Thoracic aorta (tissue), 2 donors: ENCODE measurements at places on chromosomes 1 and 21.

DNA sequence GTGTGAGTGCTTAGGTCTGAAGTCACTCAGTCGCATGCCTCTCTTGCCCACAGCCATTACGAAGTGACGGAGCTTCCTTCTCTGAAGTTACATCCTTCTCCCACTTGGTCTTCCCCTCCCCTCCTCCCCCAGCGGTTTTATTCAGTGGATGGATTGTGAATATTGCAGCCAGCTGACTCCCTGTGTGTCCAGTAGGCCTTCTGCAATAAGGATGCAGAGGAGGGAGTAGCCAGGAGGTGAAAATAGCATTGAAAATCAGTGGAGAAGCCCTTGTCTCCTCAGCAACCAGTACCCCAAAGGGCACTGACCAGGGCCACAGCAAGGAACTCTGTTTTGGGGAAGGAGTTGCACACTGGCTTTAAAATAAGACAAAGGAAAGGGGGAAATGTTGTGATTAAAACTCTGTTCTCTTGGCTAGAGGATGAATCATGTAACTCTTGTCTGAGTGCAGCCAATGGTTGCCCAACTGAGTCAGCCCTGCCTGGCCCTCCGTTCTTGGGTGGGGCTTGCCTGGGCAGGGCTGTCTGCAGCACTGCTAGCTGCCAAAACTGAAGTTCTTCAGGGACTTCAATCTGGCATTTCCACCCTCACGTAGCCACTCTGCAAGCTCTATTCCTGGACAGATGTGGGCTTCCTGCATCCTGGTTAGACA, 4.3 kb downstream of the S100A10 start:
- no peak for DNase-seq
- H3K27ac ChIP-seq, result peak overlapping the region; percentile 62
- peaks cover 15% of the 10 kb centered on the region for H3K36me3 ChIP-seq

DNA sequence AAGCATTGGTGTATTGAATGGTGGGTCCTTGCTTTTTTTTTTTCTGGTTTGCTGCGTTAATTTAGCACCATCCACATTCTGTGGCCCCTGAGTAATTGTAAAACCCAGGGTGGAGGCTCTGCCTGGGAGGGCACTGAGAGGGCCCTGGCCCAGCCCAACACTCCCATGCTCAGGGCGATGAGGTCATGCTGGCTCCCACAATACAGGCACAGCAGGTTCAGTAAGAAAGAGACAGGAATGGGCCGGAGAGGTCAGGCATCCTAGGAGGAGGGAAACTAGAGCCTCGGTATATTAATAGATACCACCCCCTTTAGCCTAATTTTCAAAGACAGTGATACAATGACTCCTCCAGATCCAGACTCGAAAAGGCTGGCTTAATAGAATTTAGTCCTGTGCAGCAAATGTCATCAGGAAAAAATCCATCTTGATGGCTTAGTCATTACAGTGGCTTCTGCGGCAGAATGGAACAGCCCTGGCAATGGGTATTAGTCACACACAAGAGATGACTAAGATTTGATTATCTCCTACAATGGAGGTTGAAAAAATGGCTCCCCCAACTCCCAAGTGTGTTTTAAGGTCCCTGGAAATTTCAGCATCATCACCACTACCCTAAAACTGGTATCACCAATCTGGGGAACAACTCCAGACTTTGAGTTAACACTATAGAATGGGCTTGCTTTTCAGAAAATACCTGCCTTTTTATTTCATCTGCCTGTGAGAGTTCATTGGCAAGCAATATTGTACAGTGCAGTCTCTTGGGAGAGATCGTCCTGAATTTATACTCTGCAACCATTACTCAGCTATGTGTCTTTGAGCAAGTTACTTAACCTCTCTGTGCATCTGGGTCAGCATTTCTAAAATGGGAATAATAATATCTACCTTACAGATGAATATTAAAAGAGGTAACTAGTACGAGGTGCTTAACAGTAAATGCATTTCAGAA, 43.9 kb upstream of the LYST start:
- peak overlapping the region; percentile 21 for H3K4me3 ChIP-seq
- H3K27me3 ChIP-seq, result no peaks in the 10 kb centered on the region
- H3K36me3 ChIP-seq, result no peaks in the 10 kb centered on the region
- peaks cover 25% of the 10 kb centered on the region for H3K4me1 ChIP-seq

- DNase-seq, result no peak
- no peaks in the 10 kb centered on the region for H3K27me3 ChIP-seq
- H3K4me1 ChIP-seq, result peaks cover 13% of the 10 kb centered on the region
- H3K36me3 ChIP-seq, result no peaks in the 10 kb centered on the region
- no peak overlapping the region for H3K4me3 ChIP-seq
Observed at GRCh38 chr1:54227891-54228310, 27.9 kb downstream of the MRPL37 start.

DNA sequence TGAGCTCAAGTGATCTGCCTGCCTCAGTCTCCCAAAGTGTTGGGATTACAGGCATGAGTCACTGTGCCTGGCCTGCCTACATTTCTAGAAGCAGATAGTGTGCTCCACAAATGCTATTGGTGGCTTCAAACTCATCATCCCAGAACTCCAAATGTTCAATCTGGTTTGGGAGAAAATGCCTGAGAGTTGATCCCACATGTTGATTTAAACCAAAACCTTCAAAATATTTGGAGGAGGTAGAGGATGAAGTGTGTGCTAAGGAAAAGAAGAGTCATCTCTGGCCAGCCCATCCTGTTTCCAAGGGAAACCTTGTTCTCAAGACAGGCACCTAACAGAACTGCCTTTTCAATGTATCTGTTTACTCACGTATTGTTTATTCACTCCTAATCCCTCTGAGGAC, 55.4 kb upstream of the GRHL3 start:
- H3K4me3 ChIP-seq, result no peak overlapping the region
- no peak for DNase-seq
- H3K4me1 ChIP-seq, result no peaks in the 10 kb centered on the region
- H3K36me3 ChIP-seq, result no peaks in the 10 kb centered on the region
- H3K27me3 ChIP-seq, result no peaks in the 10 kb centered on the region

DNA sequence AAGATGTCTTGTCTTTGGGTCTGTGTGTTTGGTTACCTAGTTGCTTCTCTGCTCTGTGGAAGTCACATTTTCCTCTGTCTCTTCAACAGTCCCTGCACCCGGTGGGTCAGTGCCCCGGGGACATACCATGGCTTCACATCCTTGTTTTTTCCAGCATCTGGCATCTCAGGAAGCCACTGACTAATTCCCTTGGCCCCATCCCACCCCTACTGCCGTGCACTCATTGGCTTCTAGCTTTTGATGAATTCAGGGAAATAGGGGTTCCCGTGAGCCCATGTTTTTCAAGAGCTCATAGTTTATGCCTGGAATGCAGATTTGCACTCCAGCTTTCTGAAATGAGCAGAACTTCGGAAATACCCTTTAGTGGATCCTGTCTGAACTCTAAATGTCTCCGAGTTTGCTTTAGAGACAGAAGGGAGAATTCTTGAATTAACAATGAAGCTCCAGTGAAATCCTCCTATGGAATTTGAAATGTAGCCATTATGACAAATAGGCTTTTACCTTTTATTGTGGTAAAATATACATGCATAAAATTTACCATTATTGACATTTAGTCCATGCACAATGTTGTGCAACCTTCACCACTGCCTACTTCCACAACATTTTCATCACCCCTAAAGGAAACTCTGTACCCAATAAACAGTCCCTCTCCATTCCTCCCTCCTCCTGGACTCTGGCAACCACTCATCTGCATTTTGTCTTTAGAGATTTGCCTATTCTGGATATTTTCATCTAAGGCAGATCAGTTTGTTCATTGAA, 67.5 kb downstream of the CLIC6 start:
- no peaks in the 10 kb centered on the region for H3K36me3 ChIP-seq
- H3K27ac ChIP-seq, result no peak overlapping the region
- H3K4me1 ChIP-seq, result no peaks in the 10 kb centered on the region
- no peaks in the 10 kb centered on the region for H3K27me3 ChIP-seq

- H3K36me3 ChIP-seq, result no peaks in the 10 kb centered on the region
- H3K27ac ChIP-seq, result no peak overlapping the region
- no peak for DNase-seq
- H3K4me1 ChIP-seq, result peaks cover 20% of the 10 kb centered on the region
- no peak overlapping the region for H3K4me3 ChIP-seq
Observed at GRCh38 chr1:64516301-64516700, 46.4 kb downstream of the CACHD1 start.

GRCh38 chr1:97721221-97721620, 199.6 kb downstream of the DPYD start:
- H3K27me3 ChIP-seq, result no peaks in the 10 kb centered on the region
- H3K36me3 ChIP-seq, result no peaks in the 10 kb centered on the region
- no peak overlapping the region for H3K27ac ChIP-seq
- peaks cover 12% of the 10 kb centered on the region for H3K4me1 ChIP-seq

- DNase-seq, result no peak
- H3K4me3 ChIP-seq, result no peak overlapping the region
- H3K27ac ChIP-seq, result no peak overlapping the region
Observed at GRCh38 chr1:85149805-85150204, 51.0 kb downstream of the SYDE2 start.

GRCh38 chr1:26300578-26301275, 5.7 kb downstream of the UBXN11 start:
- H3K27ac ChIP-seq, result no peak overlapping the region
- peaks cover 2% of the 10 kb centered on the region for H3K36me3 ChIP-seq
- no peak for DNase-seq

DNA sequence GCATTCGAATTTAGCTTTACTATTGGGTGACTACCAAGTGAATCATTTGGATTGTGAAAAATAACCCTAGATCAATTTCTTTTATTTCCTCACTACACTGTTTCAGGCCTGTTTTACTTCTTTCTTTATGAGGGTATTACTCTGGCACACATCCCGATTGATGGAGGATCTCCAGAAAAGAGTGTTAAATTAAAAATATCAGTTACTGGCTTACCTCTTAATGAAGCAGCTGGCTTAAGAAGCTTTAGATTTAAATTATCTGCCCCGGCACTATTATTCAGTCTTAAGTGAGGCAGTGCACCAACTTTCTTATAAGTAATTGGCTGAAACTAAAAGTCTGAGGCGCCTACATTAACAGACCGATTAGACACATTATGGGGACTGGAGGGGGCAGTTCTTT, 1097.4 kb downstream of the TTLL7 start:
- H3K36me3 ChIP-seq, result no peaks in the 10 kb centered on the region
- no peak overlapping the region for H3K27ac ChIP-seq
- H3K4me3 ChIP-seq, result no peak overlapping the region

DNA sequence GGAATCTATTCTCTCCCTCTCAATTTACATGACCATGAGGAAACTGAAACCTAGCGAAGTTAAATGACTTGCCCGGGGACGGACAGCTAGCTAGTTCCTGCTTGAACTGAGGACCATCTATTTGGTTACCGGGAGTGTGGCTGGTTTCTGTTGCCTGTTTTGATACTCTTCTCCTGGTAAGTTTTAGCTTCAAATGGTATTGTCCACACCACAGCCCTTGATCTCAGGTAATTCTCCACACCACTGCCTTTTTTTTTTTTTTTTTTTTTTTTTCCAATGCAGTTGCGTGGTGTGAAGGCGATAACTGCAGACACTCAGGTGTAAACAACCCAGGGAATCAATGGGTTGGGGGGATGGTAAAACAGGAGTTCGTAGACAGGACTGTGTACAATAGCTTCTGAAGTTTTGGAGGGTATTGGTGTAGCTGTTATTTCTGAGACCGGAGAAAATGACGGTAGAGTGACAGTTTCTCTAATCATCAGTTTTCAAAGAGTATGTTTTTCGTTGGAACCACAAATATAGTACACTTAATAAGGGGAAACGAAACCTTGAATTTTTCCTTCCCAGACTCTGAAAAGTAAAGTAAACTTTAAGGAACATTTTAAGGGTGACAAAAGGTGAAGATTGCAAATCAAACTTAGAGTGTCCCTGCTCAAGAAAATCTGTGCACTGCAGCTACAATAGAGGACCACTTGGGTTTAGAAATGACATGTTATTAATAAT, 125.3 kb upstream of the CACYBP start:
- H3K27ac ChIP-seq, result no peak overlapping the region
- H3K4me3 ChIP-seq, result peak overlapping the region; percentile 47
- no peaks in the 10 kb centered on the region for H3K36me3 ChIP-seq
- no peak for DNase-seq
- H3K4me1 ChIP-seq, result no peaks in the 10 kb centered on the region

DNA sequence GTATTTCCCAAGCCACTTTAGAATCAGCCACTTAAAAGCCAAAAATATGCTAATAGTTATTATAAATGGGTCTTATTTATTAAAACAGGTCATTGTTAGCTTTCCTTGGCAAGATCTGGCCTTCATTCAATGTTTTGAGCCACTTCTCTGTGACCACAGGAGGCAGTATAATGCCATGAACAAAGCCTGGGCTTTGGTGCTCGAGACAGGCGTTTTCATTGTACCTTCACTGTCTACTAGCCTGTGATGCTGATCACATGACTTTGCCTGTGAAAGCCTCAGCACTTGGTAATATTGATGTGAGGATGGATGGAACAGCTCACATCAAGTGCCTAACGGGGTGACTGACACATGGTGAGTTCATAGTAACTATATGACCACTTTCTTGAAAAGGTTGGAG, 217.0 kb downstream of the RWDD3 start:
- no peak overlapping the region for H3K4me3 ChIP-seq
- no peak overlapping the region for H3K27ac ChIP-seq
- no peak for DNase-seq

DNA sequence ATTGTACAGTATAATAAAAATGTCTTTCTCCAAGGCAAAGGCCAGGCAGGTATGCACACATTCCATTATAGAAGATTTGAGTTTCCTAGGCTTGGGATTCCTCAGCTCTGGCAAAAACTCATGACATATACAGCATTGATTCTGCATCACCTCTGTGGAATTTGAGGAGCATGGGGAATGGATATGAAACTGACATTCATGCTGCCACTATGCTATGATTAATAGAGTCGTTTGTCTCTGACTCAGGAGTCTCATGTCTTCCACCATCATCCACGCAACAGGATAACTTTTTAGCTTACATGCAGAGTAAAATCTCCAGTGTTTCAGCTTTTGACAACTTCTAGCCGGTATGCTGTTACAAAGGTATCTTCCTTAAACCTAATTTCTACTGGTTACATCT, 49.8 kb upstream of the ADORA3 start:
- H3K36me3 ChIP-seq, result no peaks in the 10 kb centered on the region
- H3K4me3 ChIP-seq, result no peak overlapping the region
- H3K27me3 ChIP-seq, result no peaks in the 10 kb centered on the region
- no peak for DNase-seq
- no peak overlapping the region for H3K27ac ChIP-seq

DNA sequence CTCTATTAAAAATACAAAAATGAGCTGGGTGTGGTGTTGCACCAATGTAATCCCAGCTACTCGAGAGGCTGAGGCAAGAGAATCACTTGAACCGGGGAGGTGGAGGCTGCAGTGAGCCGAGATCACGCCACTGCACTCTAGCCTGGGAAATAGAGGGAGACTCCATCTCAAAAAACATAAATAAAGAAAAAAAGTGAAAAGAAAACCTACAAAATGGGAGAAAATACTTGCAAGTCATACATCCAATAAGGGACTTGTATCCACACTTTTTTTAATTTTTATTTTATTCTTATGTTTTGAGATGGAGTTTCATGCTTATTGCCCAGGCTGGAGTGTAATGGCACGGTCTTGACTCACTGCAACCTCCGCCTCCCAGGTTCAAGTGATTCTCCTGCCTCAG, 29.5 kb upstream of the SH3D21 start:
- H3K4me1 ChIP-seq, result peaks cover 10% of the 10 kb centered on the region
- no peak for DNase-seq

- no peak overlapping the region for H3K27ac ChIP-seq
- no peaks in the 10 kb centered on the region for H3K27me3 ChIP-seq
- H3K36me3 ChIP-seq, result no peaks in the 10 kb centered on the region
- H3K4me3 ChIP-seq, result no peak overlapping the region
Observed at GRCh38 chr1:218211241-218211640, 73.9 kb upstream of the RRP15 start.
